Kidney epithelial cell (primary cell): ENCODE measurements at places on chromosomes 4 and X.
A peak's percentile ranks its signal among the peaks of the same experiment; 100 is the strongest.

DNA sequence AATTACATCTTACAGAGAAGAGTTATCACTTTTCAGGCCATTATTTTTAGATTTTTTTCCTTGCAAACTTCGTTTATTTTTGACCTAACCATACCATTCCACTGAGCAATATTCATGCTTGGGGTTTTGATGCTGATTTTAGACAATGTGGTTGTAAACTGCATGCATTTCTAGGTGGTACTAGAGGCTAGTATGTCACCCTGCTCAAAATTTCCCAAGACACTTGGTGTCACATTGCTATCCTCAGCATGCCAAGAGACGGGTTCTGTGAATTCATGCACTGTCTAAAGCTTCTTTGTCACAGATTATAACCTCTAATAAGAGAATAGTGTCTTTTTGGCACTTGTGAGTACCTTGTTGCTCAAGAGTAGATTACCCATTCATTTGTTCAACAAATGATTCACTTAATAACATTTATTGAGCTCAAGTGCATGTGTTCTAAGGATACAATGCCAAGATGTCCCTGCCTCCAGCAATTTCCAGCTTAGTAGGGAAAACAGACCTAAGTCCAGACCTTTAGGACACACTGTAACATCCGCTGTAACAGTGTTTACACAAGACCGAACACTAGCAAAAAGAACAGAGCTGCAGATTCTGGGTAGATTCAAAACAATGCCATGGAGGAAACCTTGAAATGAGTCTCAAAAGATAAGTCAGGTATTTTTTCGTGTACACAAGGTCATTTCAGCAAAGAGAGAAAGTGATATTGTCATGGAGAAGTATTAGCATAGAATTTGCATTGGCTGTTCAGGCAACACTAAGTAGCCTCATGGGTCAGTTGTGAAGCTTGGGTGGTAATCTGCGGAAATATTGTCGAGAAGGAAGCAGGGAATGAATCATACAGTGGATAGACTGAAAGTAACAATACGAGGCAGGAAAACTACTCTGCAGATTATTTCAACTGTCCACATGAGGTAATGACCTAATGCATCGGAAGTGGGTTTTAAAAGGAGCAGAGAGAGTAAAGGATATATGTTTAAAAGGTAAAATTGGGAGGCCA, 515.1 kb upstream of the ZFP42 start:
- DNase-seq = no peak

DNA sequence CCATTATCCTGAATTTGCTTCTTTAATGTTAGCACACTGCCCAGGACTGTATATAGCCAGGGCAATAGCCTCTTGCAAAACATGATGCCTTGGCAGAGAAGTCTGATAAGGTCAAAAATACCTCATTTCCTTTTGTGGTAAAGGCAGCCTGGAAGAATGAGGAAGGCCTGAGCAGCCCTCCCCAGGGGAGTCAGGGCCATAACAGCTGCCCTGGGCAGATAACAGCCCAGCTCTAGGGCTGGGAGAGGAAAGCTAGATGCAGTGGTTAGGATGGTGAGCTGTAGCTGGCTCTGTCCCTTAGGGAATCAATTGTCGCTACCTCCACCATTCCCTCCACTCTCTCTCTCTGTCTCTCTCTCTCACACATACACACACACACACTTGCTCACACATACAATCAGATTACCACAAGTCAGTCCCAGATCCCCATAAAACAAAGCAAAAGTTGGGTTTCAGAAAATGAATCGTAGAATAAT, 29.2 kb downstream of the EFHC2 start:
- no peak for DNase-seq

- no peak for DNase-seq
Observed at GRCh38 chr4:113407409-113407808, 354.1 kb downstream of the CAMK2D start.

DNA sequence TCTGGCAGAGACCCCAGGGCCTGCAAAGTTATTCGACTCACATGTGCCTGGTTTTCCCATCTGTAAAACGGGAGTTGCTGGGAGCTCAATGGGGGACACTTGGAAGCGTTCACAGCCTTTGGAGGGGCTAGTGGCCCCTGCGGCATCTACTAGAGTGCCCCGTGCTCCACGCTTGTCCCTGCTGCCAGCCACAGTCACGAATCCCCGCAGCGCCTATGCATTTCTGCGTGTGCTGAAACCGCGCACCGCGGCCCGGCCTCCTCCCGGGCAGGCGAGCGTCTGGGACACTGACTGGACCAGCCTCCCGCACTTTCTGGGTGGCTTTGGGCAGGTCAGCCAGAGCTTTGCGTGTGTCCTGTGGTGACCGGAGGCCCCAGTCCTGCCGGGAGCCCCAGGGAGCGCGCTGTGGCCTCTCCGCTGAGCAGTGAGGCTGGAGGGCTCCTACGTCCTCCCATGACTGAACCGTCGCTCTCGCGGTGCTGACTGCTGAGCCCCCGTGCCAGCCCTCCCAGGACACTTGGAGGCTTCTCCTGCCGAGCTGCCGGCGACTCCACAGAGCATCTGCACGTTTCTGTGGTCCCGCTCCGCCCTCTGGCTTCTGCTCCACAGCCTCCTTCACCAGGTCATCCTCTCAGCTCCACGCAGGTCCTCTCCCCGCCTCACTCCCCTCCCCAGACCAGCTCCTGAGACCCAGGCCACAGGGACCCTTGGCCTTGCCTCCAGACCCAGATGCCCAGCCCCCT, 36.3 kb downstream of the PIGG start:
- DNase-seq = no peak

DNA sequence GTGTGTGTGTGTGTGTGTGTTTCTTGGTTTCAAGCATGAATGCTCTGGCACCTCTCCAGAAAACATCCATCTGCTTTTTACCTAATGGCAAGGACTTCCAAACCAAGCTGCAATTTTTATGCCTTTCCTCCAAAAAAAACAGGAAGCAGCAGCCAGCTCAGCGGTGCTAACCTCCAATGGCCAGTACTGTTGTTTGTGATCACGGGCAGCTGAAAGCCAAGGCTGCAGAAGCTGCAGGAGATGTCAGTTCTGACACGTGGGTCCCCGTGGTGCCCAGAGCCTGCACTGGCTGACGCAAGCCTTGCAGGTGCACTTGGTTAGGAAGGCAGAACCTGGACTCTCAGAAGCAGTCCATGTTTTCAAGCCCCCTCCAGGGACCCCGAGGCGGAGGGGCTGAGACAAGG, 313.6 kb upstream of the DDX53 start:
- peak; percentile 66 for DNase-seq

- DNase-seq = no peak
Observed at GRCh38 chrX:140354431-140355120, 150.3 kb downstream of the SOX3 start.

- no peak for DNase-seq
Observed at GRCh38 chr4:185204238-185204910, 574 bp upstream of the CFAP97 start.

GRCh38 chr4:164894702-164895101, 17.7 kb downstream of the APELA start:
- DNase-seq = no peak

GRCh38 chr4:155724731-155725130, 34.1 kb upstream of the GUCY1B1 start:
- no peak for DNase-seq

- DNase-seq = no peak
Observed at GRCh38 chr4:73099143-73099542, 29.6 kb upstream of the COX18 start.

- no peak for DNase-seq
Observed at GRCh38 chrX:39577985-39578869, 519.5 kb downstream of the BCOR start.

DNA sequence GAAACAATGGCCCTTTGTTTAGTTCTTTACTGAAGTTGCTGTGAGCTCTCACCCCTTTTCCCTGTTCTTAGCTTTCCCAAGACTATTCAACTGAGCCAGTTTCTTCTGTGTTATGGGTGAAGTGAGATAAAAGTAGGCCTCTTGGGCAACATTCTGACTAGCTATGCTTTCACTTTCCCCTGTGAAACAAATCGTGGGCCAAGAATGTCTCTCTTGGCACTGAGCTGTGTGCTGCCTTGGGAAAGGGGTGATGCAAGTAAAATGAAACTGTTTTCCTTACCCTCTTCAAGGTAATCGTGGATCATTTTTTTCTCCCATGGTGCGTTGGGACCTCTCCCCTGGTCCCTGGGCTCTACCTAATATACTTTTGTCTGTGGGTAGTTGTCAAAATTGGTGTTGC, 653.9 kb upstream of the MAGEB2 start:
- no peak for DNase-seq

- no peak for DNase-seq
Observed at GRCh38 chr4:139027776-139028175, 12.2 kb downstream of the NOCT start.

GRCh38 chrX:127404161-127404560, 584.6 kb downstream of the PRR32 start:
- DNase-seq = no peak

GRCh38 chr4:15088394-15089035, 86.2 kb downstream of the CPEB2 start:
- DNase-seq = no peak

- no peak for DNase-seq
Observed at GRCh38 chr4:18050448-18050847, 28.9 kb upstream of the LCORL start.

- no peak for DNase-seq
Observed at GRCh38 chrX:54413753-54414152, 26.5 kb upstream of the TSR2 start.

DNA sequence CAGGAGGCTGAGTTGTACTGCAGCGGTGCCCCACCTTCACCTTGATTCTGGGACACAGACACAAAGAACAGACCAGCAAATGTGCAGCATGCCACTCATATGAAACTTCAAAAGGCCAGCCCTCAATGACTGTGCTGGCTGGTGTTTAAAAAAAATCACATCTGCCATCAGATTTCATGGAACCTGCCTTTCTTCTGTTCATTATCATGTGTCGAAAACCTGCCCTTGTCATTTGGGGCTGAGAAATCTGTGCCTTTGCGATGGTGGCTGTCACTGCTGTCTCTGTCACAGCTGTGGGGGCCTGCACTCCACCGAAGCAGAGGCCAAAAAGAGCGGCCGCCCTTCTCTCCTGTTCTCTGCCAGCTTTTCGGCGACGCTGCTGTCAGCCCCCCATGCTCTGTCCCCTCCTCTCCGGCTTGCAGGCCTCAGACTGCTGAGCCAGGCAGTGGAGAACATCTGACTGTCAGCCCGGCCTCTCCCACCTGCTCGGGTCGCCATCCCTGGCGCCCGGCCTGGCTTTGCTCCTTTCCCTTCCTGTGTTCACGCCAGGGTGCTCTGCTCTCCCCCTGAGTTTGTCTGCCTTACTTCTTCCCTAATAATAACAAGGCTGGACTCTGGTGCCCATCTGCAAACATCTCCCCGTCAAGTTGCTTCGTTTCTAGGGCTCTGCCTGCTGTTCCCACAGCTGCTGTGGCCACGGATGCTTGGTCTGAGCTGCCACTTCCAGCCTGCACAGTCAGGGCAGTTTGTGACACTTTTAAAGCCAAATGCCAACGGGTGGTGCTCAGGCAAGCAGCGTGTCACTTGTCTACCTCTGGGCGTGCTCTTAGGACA, 355.2 kb downstream of the UNC5C start:
- no peak for DNase-seq

- DNase-seq = peak; percentile 16
Observed at GRCh38 chrX:109774706-109775105, 41.6 kb upstream of the ACSL4 start.

DNA sequence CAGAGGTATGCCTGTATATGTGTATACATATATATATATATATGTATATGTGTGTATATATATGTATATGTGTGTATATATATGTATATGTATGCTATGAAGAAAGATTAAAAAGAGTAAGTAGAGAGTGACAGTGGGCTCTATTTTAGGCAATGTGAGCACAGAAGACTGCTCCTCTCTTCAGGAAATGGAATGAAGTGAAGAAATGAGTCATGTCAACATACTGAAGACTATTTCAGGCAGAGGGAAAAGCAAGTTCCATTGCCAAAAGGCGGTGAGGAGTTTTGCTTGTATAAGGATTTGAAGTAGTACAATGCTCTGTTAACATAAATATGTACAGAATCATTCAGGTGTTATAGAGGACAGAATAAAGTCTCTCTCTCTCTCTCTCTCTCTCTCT, 773.2 kb upstream of the FTHL17 start:
- DNase-seq = no peak

DNA sequence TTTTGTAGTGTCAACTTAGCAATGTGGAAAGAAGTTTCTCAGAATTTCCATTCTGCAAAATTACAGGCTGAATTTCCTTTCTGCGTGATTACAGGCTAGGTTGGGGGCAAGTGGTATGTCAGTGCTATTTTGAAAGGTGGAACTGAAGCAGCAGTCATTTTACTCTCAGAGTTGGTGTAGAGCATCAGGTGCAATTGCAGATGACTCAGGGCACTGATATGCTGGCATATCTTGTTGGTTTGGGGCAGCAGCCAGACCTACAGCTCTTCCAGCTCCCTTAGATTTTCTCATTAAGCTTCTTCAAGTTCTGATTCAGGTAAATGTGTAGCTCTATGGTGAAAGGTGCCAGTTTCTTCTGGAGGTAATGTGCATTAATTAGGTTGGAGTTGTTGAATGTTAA, 930.7 kb upstream of the PCDH10 start:
- DNase-seq = peak; percentile 9

DNA sequence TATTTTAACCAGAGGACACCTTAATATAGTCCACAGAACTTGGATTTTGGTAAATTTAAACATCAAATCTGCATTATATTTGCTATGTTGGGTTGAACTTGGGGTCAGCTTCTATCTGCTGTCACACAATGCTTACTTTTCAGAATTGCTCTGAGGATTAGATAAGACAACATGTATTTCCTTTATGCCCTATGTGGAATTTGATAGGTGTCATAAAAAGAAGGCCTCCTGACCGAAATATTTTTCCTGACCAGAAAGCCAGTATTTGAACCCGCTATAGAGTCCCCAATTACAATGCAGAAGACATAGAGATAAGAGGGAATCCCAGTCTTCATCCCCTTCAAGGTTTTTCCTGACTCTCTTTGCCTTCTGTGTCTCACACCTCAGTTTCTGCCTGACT, 4.1 kb downstream of the MTTP start:
- no peak for DNase-seq
